ENCODE measurements at places on chromosomes 2 and 18.

GRCh38 chr18:50518787-50519546 lies 40.9 kb upstream of the MAPK4 start:
- no peak for DNase-seq

DNA sequence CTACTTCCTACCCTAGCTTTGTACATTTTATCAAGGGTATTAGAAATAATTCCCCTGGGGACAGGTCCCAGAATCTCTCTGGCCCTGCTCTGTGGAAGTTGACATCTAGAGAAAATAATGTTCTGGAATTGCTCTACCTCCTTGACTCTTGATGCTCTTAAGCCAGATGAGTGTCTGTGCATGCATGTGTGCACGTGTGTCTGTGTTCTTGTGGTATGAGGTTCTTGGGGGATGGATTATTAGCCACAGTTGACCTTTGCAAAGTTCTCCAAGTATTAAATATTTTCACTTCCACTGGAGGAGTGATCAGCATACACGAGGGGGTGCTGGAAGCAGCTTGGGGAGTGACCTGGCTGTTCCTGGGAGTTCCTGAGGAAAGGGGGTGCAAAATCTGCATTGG lies 61.2 kb upstream of the PELI1 start:
- no peak for DNase-seq

- no peak for DNase-seq
Observed at GRCh38 chr2:74764429-74765272, 69.3 kb upstream of the HK2 start.

GRCh38 chr2:231542136-231542535 lies 11.9 kb upstream of the NMUR1 start:
- DNase-seq = no peak

DNA sequence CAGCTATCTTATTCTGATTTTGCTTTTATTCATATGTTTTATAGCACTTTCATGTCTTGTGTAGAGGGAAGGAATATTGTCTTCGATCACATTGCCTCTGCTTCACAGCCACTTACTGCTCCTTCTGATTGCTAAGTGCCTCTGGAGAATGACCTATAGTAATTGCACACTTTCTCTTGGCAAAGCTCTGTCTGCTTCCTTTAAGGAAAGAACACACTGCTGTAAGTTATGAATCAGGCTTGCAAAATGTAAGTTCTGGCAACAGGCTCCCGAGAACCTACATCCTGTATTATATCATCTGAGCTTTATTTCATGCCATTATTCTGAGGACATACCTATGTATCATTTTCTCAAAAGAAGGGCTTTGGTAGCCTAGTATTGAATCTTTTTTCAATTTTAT lies 170.7 kb downstream of the ZNF804A start:
- no peak for DNase-seq

DNA sequence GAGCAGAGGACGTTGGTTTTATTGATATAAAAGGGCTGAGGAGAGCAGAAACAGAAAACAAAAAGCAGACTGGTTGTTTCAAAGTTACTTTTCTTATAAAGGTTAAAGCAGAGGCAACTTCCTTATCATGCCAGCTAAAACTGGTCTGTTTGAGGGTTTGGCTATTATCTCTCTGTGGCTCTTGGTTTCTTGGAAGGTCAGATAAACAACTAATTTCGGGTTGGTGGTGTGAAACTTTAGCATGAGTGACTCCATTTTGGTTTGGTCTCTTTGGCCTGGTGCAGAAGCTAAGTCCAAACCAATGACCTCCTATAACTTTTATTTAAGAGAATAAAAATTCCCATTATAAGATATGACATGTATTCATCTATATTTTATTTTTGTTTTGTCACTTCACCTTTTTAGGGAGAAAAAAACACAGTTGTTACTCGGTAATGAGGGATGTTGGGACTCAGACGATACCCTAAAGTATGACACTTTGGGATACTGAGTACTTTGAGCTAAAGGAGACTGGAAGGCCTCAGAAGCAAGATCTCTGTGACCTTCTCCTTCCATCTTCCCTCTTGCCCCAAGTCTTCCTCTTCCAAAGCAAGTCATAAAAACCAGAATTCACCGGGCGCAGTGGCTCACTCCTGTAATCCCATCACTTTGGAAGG lies 23.3 kb downstream of the TNFAIP6 start:
- DNase-seq = no peak

DNA sequence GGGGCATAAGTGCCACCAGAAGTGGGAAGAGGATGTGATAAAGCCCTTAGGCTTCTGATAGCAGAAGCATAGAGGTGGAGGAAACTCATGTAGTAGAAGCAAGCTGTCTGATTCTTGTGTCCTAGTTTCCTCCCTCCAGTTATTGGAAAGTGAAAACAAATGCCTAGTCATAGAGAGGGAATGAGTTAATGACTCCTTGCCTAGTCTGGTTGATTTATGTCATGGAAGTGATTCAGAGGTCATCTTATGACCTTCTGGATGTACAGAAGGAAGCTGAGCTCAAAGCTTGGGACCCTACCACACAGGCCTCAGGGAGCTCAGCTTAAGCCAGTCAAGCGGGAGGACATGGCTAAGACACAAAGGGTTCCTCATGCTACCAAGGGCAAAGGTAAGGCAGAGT lies 232.2 kb downstream of the THSD7B start:
- no peak for DNase-seq

DNA sequence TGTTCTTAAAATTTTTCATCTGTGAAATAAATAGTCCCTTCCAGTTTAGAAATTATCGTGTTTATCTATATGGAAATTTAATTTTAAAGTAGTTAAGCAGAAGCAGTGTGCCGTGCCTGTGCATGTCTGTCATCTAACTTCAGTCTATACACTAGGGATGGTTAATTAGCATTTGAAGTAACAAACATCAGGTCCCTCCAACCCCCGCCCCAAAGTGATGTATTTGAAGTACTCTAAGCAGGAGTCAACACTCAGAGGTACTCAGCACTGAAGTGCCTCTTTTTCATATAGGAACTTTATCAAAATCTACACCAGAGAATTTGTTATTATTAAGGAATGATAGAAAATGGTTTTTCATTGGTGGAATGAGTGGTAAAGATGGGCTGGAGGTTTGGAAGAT lies 33.0 kb downstream of the LANCL1 start:
- no peak for DNase-seq

DNA sequence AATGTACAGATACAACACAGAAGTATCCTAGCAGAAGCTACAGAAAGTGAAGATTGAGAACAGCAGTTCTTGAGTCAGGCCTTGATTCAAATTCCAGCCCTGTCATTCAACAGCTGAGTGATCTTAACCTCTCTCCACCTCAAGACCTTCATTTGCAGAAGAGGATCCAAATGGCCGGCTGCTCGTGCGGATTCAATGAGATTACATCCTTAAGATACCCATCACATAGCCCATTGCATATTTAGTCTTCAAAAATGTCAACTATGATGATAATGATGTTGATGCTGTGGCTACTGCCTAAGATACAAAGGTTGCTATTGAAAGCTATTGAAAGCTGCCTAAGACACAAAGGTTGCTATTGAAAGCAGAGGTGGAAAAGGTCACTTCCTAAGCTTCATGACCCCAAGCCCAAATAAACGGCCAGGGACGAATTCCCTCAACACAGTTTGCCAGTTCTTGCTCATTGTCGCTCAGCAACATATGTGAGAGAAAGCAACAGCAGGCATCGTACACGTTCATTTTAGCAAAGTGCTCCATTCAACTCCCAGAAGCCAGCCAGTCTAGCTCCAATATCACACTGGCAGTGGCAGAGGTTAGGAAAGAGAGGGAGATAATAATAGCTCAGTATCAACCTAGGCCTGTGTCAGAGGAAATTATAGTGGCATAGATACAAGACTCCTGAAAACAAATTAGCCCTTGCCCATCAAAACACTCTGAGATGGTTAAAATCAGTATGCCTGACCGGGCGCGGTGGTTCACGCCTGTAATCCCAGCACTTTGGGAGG lies 36.1 kb downstream of the MRPL35 start:
- DNase-seq = no peak

DNA sequence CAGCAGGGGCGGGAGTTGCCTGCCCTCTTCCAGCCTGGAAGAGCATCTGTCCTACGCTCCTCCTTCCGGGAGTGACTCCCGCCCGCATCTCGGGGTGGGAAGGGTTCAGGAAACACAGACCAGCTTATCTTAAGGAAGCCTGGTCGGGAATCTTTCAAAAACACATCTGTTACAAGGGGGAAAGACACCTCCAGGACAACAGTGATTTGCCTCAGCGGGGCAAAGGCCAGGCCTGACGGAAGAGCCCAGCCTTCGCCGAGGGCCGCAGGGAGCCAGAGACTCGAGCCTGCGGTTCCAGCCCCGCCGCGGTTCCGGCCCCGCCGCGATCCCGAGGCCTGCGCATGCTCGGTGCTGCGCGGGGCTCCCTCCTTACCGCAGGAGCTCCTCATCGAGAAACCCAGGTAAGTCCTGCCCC lies 38.1 kb upstream of the TGIF1 start:
- DNase-seq = peak; percentile 16

DNA sequence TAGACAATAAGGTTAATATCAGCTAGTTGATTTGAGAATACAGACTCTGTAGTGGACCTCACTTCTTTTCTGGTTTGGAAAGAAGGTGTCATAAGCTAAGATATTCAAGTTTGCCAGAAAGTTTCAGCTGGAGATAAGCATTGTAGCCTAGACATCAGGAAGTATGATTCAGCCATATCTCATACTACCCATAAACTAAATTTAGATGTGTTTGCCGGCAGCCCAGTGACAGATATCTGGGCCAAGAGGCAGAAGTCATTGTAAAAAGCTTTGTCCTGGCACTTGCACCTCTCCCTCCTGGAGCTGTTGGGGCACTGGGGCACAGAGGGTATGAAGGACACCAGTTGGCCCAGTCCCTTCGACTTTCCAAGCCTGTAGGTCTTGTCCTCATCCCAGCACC lies 128.0 kb downstream of the EPHA4 start:
- DNase-seq = no peak

- DNase-seq = no peak
Observed at GRCh38 chr2:6008186-6008585, 316.0 kb downstream of the SOX11 start.

- DNase-seq = no peak
Observed at GRCh38 chr2:140473851-140474250, 1657.0 kb downstream of the LRP1B start.

DNA sequence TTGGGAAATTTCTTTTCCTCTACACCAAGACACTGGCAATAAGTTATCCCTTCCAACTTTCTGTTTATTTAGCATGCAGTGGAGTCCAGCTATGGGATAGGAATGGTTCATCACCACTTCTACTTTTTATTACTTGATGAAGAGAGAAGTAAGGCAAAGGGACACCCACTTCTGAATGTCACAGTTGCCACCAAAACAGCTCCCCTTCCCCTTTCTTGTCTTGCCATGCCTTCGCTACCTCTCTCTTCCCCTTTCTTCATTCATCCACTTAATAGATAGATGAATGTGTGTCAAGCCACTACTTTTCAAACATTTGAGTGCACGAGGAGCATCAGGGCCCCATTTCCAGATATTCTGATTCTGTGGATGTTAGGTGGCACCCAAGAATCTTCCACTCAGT lies 59.6 kb downstream of the KCTD18 start:
- DNase-seq = no peak

DNA sequence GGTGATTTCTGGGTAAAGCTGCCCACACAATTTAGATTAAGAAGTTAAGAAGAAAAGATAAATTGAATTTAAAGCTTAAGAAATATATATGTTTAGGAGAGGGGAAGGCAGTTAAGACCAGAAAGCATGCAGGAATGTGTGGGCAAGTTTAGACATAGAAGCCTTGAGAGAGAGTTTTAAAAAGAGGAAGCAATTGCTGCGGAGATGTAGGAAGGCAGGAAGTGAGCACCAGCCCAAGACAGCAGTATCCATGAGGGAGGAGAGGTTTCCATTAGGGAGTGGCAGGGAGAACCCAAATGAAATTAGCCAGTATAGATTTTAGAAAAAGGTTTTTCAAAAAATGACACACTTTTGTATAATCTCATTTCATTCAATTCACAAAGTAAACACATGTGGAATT lies 24.3 kb downstream of the DSC2 start:
- no peak for DNase-seq

GRCh38 chr2:230772156-230772555 lies 59.5 kb downstream of the CAB39 start:
- no peak for DNase-seq

- DNase-seq = no peak
Observed at GRCh38 chr18:22322243-22322691, 95.4 kb downstream of the CTAGE1 start.

- DNase-seq = no peak
Observed at GRCh38 chr2:8022908-8023640, 658.8 kb upstream of the ID2 start.

- DNase-seq = no peak
Observed at GRCh38 chr2:99959261-99960014, 183.0 kb downstream of the AFF3 start.

- no peak for DNase-seq
Observed at GRCh38 chr18:58095222-58095621, 51.2 kb downstream of the NEDD4L start.

GRCh38 chr2:184372484-184372883 lies 225.8 kb upstream of the ZNF804A start:
- no peak for DNase-seq

DNA sequence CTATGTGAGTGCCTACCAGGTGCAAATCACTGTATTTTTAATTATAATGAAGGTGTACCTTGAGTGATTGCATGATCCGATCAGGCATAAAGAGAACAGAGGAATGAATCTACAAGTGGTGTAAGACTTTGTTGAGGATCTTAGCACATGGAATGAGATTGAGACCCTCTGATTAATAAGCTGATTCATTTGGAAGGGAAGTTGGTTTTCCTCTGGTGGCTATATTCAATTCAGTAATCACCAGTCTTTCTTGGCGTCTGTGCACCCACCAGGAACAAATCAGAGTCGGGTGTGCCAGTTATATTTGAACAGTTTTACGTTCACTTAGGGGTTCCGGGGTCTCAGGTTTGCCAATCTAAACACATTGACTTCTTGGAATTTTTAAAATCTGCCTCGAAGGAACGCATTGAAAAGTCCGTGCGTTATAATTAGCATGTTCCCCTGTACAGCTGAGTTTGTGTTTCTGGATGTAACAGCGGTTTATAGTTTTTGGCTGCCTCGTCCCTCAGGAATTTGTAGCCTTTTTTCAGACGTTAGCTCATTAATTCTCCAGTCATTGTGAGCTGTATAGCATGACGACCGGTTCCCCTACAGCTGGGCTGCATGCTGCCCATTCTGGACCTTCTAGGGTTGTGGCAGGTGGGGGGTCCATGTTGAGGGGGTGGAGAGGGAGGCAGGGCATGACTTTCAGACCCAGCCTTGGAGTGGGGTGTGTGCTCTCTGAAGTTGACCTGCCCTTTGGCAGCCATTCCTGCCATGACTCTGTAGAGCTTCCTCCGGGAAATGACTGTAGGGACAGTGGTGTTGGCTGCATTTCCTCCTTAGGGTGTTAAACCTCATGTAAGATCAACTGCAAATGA lies 20.3 kb downstream of the MYO1B start:
- no peak for DNase-seq

DNA sequence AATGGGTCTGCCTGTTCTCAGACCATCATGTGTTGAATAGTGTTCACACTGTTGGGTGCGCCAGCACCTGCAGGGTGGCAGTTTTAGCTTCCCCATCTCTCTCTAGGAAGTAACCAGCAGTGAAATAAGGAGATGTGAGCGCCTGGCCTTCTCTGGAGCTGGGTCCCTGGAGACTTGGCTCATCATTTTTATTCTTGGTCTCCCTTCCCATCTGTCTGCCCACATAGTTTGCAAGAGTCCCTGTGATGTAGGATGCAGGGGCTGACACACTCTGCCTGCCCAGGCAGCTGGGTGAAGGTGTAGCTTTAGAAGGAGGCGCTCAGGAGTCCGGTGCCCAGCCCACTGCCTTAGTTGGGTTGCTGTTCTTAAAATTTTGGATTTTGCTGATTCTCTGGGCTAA lies 172.2 kb downstream of the LDLRAD4 start:
- DNase-seq = no peak
